ENCODE measurements at places on chromosomes 3 and 15.

GRCh38 chr15:94666553-94666952, 435.2 kb downstream of the MCTP2 start:
- no peak for DNase-seq

DNA sequence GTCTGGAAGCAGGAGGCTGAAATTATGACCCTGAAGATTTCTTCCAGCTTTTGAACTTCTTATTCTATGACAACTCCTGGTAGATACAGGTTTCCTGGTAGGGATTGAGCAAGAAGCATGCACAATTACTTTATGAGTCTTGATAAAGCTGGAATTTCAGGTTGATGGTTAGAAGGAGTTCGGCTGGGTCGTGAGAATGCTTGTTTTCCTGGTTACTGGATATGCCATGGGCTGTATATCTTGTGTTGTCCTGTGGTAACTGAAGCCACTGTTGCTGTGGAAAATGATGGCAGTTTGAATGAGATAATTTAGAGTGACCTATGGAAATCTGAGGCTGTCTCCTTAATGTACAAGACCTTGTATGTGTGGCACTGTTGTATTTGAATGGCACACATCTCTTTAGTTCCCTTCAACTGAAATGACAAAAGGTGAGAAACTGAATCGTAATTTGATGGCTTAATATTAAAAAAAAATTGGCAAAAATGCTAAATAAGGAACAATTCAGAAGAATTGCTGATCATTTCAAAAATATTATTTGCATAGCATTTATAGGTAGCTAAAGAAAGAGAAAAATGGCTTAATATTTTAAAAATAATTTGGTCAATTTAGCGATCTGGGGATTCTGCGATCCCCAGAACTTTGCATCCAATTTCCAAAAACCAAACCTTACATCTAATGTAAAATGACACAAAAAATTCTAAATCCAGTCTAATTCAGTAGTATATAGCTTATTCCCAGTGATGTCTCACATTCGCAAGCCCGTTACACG, 1.1 kb upstream of the UBE2E1 start:
- no peak for DNase-seq

GRCh38 chr3:58331593-58332152, 1.0 kb upstream of the PXK start:
- no peak for DNase-seq

GRCh38 chr15:59419170-59419569, 18.8 kb upstream of the FAM81A start:
- DNase-seq: no peak

- no peak for DNase-seq
Observed at GRCh38 chr15:63990454-63990853, 55.8 kb downstream of the DAPK2 start.

- no peak for DNase-seq
Observed at GRCh38 chr15:47409600-47409999, 307.7 kb upstream of the SEMA6D start.

DNA sequence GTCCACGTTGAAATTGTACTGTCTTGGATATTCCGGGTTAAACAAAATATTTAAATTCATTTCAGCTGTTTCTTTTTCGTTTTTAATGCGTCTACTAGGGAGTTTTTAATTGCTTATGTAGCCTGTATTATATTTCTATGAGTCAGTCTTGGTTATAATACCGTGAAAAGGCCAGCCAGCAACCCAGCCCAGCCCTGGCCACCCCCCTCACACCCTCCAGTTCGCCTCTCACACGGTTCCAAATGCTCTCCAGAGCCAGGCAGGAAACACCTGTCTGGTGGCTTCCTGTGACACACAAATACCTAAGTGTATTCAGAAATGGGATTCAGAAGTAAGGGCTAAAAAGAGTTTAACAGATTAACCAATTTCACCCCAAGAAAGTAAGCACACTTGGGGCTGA, 4.4 kb downstream of the SH3BP5 start:
- DNase-seq: no peak

GRCh38 chr15:58285212-58285920, 146.4 kb upstream of the LIPC start:
- DNase-seq: no peak

DNA sequence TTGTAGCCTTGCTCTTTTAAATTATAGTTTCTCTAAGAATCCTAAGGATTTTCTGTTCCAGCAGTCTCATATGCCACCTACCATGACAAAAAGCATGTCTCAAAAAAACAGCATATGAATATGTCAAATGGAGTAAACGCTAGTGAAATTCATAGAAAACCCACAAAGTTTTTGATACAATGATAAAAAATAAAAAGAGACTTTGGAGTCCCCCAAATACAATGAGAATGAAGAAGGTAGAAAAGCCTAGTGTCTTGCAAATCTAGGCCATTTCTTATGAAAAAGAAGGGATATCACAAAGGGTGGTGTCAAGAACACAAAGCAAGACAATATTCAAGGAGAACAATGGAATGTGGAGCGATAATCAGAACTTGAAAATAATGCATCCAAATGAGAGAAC, 668.5 kb downstream of the PLOD2 start:
- DNase-seq: no peak

DNA sequence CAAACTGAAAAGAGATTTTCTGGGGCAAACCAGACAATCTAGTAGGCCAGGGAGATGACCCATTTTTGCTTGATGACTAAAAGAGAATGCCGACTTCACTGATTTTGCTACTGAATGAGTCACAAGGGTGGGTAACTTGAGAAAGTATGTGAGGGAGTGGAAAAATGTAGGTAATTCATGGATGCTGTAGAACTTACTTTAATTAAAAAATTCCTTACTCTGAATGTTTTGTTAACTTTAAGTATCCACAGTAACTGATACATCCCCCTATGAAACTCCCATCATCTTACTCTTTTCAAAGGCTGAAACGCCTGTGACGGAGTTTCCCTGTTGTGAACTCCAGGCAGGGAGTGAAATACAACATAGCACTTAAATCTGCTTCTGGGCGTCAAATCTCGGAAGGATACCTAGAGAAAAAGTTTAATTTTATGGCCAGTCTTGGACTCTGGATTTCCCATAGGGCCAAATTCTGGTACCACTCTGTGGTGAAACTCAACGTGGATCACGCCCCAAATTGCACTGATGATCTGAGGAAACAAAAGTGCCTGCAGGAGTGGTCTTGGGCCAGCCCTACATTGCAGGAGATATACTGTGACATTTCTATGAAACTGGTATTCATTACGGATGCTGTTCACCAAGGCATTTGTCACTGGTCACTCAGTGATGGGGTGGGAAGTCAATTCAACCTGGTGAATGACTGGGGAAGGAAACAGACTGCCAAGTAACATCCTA, 24.0 kb downstream of the GOLIM4 start:
- peak; percentile 66 for DNase-seq

DNA sequence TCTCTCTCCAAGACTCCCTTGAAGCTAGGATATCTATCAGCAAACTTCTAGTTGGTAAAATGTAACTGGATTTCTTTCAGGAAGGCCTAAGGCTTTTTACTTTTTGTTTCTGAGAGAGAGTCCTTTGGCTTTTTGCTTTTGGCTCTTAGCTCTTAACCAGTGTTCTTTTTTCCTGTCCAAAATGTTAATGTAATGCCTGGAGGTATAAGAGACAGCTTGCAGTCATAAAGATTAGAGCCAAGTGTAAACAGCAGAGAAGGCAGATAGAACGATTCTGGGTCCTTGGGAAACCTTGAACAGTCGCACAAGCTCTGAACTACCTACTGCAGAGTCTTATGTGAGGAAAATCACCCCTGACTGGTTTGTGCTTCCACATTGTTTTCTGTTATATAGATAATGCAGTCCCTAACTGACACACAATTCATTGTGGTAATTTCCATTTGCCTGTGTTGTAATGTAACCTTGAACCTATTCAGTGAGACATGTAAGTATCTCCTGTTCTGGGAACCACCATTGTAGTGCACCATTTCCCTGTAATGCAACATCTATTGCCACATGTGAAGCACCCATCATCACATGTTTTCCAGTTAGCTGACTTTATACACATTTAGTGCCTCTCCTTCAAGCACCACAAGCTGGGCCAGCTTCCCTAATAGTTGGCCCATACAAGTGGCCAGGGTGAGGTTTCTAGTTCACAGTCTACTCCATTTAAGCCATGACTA, 1311.9 kb downstream of the ROBO1 start:
- DNase-seq: no peak

GRCh38 chr3:15798533-15799245, 910 bp upstream of the ANKRD28 start:
- no peak for DNase-seq

DNA sequence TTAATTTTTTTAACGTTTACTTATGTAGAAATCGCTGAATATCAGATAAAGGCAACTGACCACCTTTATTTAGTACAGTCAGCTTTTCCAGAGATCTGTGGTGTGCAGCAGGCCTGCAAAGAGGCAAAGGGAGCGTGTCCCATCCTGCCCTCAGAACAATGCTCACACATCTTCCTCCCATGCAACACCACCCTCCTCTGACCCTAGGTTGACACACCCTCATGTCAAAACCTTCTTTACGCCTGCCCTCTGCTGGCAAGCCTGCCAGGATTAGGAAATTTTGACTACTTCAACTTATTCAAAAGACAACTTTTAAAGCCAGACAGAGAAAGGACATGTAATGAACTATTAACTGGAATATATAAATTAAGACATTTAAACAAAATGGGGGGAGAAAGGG, 513.7 kb downstream of the FOXP1 start:
- no peak for DNase-seq

DNA sequence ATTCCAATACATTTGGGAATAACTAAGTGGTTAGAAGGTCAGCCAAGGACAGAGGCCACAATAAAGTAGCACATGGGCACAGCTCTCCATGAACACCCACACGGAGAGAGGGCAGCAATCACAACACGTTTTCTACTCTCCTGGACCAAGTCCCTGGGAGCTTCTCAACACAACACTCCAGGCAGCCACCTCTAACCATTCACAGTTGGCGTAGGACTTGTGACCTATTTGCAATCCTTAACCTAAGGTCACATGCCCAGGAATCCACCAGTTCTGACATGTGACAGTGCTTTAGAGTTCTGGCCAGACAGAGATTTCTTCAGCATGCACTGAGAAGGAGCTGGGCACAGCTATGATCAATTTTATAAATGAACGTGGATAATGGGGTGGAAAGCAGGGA, 280.8 kb downstream of the SHQ1 start:
- DNase-seq: no peak

- DNase-seq: no peak
Observed at GRCh38 chr15:57735891-57736290, 29.4 kb downstream of the POLR2M start.

GRCh38 chr3:9978710-9979305, 7.8 kb downstream of the EMC3 start:
- no peak for DNase-seq

GRCh38 chr3:102085431-102086176, 236.3 kb downstream of the NFKBIZ start:
- DNase-seq: no peak

- no peak for DNase-seq
Observed at GRCh38 chr3:169633789-169634188, 29.7 kb downstream of the MECOM start.

GRCh38 chr15:69232765-69233164, 65.9 kb upstream of the PAQR5 start:
- DNase-seq: no peak

All from astrocyte of the cerebellum (primary cell).